Astrocyte (in vitro differentiated cells and primary cell): ENCODE measurements at places on chromosomes 3 and 15. TPM values are rescaled to one million over a fixed set of nuclear protein-coding genes. Genes with fewer than 3 reads are reported as not detected.

GRCh38 chr3:80643421-80643820, 875.6 kb upstream of the ROBO1 start:
- no peaks in the 10 kb centered on the region for H3K36me3 ChIP-seq
- no peaks in the 10 kb centered on the region for H3K27me3 ChIP-seq
- no peak for DNase-seq

- H3K27ac ChIP-seq = no peak overlapping the region
- H3K36me3 ChIP-seq = no peaks in the 10 kb centered on the region
- no peak for DNase-seq
- H3K4me3 ChIP-seq = no peak overlapping the region
- H3K27me3 ChIP-seq = no peaks in the 10 kb centered on the region
These were observed 223.8 kb downstream of the RSRC1 start for GRCh38 chr3:158333736-158334135.

GRCh38 chr15:53982071-53982680, 3.9 kb downstream of the UNC13C start:
- no peaks in the 10 kb centered on the region for H3K36me3 ChIP-seq
- H3K4me3 ChIP-seq = no peak overlapping the region
- no peak overlapping the region for H3K27ac ChIP-seq
- H3K27me3 ChIP-seq = peaks cover 4% of the 10 kb centered on the region

- DNase-seq = no peak
- no peak overlapping the region for H3K27ac ChIP-seq
- H3K27me3 ChIP-seq = no peaks in the 10 kb centered on the region
- no peaks in the 10 kb centered on the region for H3K4me1 ChIP-seq
- no peaks in the 10 kb centered on the region for H3K36me3 ChIP-seq
These were observed 231.1 kb downstream of the NR2F2 start for GRCh38 chr15:96561593-96561992.

- peaks cover 3% of the 10 kb centered on the region for H3K4me1 ChIP-seq
- peaks cover 23% of the 10 kb centered on the region for H3K36me3 ChIP-seq
- H3K27ac ChIP-seq = no peak overlapping the region
These were observed 66.9 kb upstream of the CSPG5 start for GRCh38 chr3:47645551-47645950.

- H3K4me3 ChIP-seq = no peak overlapping the region
- H3K36me3 ChIP-seq = no peaks in the 10 kb centered on the region
- no peak overlapping the region for H3K27ac ChIP-seq
- peaks cover 3% of the 10 kb centered on the region for H3K27me3 ChIP-seq
These were observed 27.6 kb upstream of the TRPM1 start for GRCh38 chr15:31128919-31129768.

DNA sequence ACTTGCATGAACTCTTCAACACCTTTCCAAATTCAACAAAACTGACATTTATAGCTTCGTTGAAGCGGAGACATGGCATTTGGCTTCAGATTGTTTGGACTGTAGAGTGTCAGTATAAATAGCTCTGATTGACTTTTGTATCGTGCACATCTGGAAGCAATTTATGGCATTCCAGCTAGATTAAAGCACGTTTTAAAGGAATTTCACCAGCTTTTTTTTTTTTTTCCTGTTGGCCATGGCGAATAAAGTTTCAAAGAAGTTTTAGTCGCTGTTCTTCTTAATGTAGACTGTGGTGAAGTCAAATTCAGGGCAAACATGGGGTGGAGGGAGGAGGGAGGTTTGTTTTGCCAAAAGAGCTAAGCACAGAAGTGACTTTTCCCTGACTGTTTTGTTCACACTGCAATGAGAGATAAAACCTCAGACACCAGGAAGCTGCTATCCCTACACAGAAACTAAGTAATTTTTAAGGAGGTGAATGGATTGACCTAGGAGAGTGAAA, 391.0 kb upstream of the RARB start:
- peak overlapping the region; percentile 33 for H3K27ac ChIP-seq
- peak; percentile 68 for DNase-seq
- peaks cover 25% of the 10 kb centered on the region for H3K4me1 ChIP-seq
- no peaks in the 10 kb centered on the region for H3K36me3 ChIP-seq
- no peaks in the 10 kb centered on the region for H3K27me3 ChIP-seq
- no peak overlapping the region for H3K4me3 ChIP-seq

GRCh38 chr3:11596387-11596786, 47.3 kb downstream of the VGLL4 start:
- DNase-seq = no peak
- no peak overlapping the region for H3K4me3 ChIP-seq
- H3K27ac ChIP-seq = no peak overlapping the region
- peaks cover 4% of the 10 kb centered on the region for H3K36me3 ChIP-seq
- H3K4me1 ChIP-seq = peaks cover 45% of the 10 kb centered on the region

- H3K27ac ChIP-seq = no peak overlapping the region
- no peak for DNase-seq
- H3K36me3 ChIP-seq = no peaks in the 10 kb centered on the region
- no peak overlapping the region for H3K4me3 ChIP-seq
- no peaks in the 10 kb centered on the region for H3K27me3 ChIP-seq
These were observed 114.5 kb upstream of the GRM7 start for GRCh38 chr3:6746443-6746842.

DNA sequence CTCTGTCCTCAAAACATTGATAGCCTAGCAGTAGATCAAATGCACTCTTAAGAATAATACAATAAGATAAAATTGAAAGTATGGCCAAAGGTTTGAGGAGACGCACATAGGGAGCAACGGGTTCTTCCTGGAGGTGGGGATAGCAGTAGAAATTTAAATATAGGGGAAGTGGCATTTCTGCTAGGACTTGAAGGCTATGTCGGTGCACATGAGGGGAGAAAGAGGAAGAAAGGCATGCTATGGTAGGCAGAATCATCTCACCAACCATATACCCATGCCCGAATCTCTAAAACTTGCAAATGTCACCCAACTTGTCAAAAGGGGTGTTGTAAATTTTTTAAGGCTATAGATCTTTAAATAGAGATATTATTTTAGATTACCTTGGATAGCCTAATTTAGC, 735.1 kb upstream of the LMCD1 start:
- H3K4me1 ChIP-seq = no peaks in the 10 kb centered on the region
- no peaks in the 10 kb centered on the region for H3K36me3 ChIP-seq
- H3K27me3 ChIP-seq = no peaks in the 10 kb centered on the region
- DNase-seq = no peak
- no peak overlapping the region for H3K27ac ChIP-seq
- H3K4me3 ChIP-seq = no peak overlapping the region

Gene GAP43
- 13.8 and 17.4 TPM in 2 replicates for total RNA-seq

Gene SLC51A
- not detected in 2 replicates for total RNA-seq

Gene CPN2
- not detected in 2 replicates for total RNA-seq

Gene A4GNT
- not detected in 2 replicates for total RNA-seq

Gene TMEM207
- total RNA-seq = not detected in 2 replicates

Gene CACNA2D2
- total RNA-seq = 0.31 and 1.00 TPM in 2 replicates

Gene FSIP1
- 0.77 and 0.84 TPM in 2 replicates for total RNA-seq

Gene MOBP
- 0.16 and 0.41 TPM in 2 replicates for total RNA-seq

Gene GOLGA6L7
- not detected in 2 replicates for total RNA-seq
